Fibroblast of mammary gland (primary cell): ENCODE measurements at places on chromosomes 12 and 14.
A peak's percentile ranks its signal among the peaks of the same experiment; 100 is the strongest.

GRCh38 chr12:97300891-97301290, 161.7 kb upstream of the RMST start:
- no peak for DNase-seq

DNA sequence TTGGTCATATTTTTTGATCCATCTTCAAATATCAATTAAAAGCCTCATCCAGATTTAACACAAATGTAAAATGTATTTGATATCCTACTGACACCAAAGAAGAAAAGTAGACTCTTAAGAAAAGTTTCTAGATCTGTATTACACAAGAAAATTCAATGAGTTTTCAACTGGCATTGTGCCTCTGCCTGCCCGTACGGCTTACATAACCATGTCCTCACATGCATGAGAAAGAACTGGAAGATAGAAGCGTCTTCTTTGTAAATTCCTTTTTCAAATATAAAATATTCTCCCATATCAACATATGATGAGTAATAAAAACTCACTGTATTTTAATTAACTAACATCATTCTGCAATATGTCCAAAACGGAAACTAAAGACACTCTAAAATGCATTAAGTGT, 7.2 kb downstream of the ANKS1B start:
- no peak for DNase-seq

DNA sequence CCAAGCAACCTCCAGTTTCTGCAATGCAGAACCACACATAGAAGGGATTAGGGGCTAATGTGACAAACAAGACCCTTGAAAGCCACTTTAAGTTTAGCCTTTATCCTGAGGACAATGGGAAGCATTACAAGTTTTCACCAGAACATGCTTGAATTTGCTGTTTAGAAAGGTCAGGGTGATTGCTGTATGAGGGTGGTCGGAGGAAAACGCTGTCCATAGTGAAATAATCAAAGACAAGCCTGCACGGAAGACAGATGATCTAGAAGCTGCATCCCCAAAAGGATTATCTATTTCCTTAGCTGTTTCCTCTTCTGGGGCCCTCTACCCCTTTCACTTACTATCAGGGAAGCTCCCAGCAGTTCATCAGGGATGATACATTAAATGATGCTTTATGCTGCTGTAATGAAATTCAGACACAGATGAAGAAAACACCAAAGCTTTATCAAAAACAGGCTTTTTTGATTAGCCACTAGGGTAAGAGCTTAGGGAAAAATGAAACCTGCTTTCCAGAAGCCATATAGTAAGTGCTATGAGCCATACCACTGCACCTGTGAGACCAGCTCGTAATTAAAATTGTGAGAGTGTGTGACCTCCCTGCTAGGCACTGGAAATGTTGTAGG, 6.5 kb downstream of the HAL start:
- no peak for DNase-seq

GRCh38 chr14:90581745-90582144, 184.9 kb downstream of the CALM1 start:
- DNase-seq = no peak

- peak; percentile 85 for DNase-seq
Measured at GRCh38 chr12:53054112-53054878, 4.4 kb downstream of the TNS2 start.

- DNase-seq = peak; percentile 82
Measured at GRCh38 chr12:106195621-106196027, 52.2 kb downstream of the CKAP4 start.

DNA sequence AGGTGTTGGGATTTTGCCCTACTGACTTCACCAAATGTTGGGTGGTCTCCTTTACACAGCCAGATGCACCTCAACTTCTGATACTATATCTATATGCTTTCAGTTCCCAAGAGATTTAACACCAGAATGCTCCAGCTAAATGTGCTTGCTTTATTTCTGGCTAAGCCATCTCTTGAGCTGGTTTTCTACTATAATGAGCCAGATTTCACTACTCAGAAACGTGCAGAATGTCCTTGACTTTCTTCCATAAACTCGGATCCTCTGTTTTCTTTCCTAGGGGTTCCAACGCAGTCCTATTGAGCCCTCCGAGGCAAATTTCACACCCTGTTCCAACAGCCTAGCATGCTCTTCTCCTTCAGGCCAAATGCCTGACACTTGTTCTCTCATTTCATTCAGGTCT, 200.3 kb downstream of the DPY19L2 start:
- no peak for DNase-seq

GRCh38 chr12:4197922-4198763, 75.4 kb upstream of the CCND2 start:
- no peak for DNase-seq

DNA sequence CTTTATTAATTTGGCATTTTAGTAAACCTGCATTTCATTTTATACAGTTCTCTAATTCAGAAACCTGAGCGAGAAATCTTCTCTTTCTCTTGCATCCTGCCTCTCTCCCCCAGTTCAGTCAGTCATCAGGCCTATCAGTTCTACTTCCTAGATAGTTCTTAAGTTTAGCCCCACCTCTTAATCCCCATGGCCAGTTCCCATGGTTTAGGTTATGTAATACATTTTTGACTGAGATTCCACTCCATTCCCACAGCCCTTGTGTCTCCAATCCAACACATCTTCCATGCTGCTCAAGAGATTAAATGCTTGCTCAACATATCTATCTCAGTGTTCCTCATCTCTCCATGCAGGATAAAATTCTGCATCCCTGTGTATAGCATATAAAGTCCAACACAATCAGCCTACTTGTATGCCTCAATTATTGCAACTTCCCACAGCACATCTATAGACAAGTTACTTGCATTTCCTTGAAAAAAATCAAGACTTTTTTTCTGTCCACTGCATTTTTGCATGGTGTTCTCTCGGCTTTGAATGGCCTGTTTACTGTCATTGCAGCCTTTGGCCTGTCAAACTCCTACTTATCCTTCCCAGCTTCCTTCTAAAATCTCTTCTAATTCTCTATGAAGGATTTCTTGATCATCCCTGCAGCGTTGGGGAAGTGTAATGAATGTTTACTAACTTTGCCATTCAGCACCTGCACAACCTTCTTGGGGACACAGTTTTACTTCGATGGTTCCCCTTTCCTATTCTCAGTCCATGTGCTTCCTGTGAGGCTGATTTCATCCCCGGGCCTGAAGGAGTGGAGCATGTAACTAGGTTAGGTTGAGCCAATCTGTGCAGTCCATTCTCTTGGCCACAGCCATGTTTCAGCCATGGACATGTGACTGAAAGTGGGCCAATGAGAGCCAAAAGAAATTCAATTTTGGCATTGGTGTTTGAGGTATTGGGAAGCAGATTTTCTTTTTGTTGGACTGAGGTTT, 80.8 kb downstream of the DACT1 start:
- no peak for DNase-seq
